CD4-positive, alpha-beta T cell treated with Interleukin-12 subunit alpha and Interleukin-12 subunit beta, for 1 hour (primary cell): ENCODE measurements at places on chromosomes 2 and 18.

DNA sequence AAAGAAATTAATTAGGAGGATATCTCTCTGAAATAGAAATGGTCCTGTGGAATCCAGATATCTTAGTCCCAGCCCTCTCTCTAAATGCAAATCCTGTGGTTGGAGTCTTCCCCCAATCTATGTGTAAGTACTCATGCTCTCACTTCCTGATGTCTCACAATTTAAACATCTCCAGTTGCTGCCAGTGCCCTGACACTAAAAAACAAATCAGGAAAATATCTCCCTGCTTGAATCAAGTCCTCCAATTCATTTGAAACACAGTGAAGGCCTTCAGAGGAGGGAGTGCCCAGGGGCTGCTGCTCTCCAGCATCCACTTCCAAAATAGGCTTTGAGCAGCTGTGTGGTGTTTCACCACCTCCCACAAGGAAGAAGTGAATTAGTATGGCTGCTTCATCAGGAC, 413.8 kb downstream of the RAD51AP2 start:
- no peak for DNase-seq

DNA sequence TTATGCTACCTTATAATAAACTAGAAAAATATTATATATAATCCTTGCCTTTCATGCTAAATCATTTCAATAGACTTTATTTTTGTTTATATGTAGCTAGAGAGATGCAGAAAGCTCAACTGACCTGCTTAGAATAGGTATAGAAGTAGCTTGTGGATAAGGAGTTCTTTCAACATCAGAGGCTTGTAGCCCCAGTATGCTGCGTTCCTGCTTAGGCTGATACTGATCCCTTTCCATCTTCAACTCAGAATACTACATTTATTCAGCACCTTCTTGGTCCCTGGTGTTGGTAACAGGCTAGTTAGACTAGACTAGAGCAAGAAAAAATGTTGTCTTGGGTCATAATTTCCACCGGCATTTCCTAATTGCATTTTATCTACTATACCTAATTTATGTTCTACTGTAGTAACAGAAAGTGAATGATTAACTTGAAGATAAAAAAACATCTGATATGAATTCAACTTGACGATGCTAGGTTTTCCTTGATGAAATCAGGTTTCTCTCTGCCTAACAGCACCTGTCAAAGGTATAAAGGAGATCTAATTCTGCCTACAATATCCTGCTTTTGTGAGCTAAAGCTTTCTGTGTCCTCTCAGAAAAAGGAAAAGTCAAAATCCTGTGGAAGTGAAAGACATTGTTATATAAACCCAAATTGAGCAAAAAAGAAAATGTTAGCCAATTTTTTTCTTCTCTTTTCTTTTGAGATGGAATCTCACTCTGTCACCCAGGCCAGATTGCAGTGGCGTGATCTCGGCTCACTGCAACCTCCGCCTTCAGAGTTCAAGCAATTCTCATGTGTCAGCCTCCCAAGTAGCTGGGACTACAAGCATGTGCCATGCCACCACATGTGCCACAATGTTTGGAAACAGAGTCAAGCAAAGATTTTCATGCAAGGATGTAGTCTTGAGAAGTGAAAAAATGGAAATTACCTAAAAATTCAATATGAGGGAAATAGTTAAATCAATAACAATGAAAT, 5.8 kb downstream of the PECR start:
- DNase-seq = no peak

- DNase-seq = no peak
These were observed 274.8 kb downstream of the AGAP1 start for GRCh38 chr2:235768606-235769005.

- DNase-seq = no peak
These were observed 816.6 kb downstream of the SATB2 start for GRCh38 chr2:198641161-198641560.

GRCh38 chr18:13229001-13229671, 10.6 kb downstream of the LDLRAD4 start:
- no peak for DNase-seq
